Stimulated activated CD8-positive, alpha-beta memory T cell treated with anti-CD3 and anti-CD28 coated beads, Interleukin-4, amount 100 ng/mL, for 1 hour (primary cell): ENCODE measurements at places on chromosomes 6 and 20.

DNA sequence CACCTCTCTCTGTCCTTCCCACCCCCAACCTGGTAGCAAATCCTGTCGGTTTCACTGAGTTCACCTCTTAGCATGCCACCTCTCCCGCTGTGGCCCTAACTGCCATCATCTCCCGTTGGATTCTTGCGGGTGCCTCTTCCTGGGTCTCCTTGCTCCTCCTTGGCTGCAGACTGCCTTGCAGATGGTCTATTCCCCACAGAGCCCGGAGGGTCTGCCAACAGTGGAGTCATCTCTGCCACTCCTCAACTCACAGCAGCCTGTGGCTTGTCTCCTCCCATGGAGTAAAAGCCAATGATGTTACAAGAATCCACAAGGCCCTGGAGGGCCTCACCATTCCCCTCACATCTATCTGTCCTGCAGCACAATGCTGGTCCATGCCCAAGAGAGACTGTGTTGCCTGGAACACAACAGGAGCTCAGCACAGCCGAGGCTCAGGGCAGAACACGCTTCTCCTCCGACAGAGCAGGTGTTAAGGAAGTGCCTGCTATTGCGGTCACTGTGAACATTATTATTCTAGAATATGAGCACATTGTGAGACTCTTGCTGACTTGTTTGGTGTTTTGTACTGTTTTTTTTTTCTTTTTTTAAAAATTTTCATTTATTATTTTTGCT is 241.8 kb upstream of the SULF2 start:
- no peak for DNase-seq

GRCh38 chr6:7138046-7138531 is 30.3 kb downstream of the RREB1 start:
- no peak for DNase-seq

DNA sequence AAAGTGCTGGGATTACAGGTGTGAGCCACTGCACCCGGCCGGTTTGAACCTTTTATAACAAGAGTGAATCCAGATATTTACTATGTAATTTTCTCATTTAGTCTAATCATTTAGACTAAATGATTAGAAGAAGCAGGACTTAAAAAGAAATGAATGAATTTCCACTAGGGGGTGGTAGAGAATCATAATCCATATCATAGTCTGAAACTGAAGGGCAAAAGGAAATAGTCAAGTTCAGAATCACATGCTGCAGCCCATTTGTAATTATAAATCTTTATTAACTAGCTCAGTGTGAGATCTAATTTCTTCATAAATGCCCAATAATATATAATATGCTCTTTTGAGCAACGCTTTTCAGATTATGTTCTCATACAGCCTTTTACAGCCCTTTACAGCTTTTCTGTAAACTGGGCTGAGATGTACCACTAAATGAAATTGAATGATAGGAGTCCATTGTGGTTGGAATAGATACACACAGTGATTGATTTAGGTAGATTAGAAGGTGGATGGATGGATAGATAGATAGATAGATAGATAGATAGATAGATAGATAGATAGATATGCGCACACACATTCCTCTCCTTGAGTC is 31.8 kb downstream of the PSMB9 start:
- no peak for DNase-seq

DNA sequence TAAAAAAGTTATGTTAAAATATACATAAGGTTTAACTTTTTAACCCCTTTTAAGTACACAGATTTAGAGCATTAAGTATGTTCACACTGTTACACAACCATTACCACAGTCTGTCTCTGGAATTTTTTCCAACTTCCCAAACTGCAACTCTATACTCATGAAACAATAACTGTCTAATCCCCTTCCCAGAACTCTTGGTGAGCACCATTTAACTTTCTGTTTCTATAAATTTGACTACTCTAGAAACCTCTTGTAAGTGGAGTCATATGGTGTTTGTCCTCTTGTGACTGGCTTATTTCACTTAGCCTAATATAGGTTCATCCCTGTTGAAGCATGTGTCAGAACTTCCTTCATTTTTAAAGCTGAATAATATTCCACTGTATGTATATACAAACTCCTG is 98.1 kb downstream of the MAP3K7 start:
- DNase-seq = no peak

- DNase-seq = no peak
Measured at GRCh38 chr6:116011520-116011919, 49.2 kb downstream of the FRK start.
